ENCODE measurements at places on chromosomes 1 and 21.

DNA sequence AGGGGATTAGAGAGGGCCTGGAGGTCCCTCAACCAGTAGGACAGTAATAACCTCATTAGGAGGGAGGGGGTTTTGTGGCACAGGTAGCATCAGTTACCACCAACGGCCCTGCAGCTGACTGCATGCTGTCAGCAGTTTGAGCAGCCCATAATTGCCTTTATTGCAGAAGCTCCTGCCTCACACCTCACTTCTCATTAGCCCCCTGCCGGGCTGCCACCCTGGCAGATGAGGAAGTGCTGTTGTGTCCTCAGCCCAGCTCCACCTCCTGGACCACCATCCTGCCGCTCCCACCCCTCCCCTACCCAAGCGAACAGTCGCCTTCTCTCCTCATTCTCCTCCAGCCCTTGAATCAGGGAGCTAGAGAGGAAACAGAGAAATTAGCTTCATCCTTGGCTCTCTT is 237.4 kb downstream of the LMX1A start:
- ATAC-seq = no peak

DNA sequence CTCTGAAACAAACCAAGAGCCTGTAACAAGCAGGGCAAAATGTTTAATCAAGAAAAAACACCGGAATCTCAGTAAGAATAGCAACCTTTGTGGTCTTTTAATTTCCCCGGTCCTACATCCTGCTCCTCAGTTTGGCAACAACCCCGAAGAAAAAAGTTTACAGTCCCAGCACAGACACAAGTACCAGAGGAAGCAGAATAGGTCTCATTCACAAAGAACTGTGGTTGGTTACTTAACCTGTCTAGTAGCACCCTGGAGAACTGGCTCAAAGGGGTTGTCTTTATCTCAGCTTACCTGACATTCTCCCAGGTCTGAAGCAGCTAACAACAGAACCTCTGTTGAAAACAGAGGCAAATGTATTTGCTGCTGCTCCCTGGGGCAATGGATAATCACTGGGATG is 399.3 kb downstream of the AJAP1 start:
- no peak for ATAC-seq

- ATAC-seq = no peak
Measured at GRCh38 chr1:43449708-43450069, 4.0 kb downstream of the HYI start.

- ATAC-seq = no peak
Measured at GRCh38 chr1:197195100-197195499, 48.6 kb upstream of the ASPM start.

GRCh38 chr1:12067900-12068821 is 5.1 kb downstream of the TNFRSF8 start:
- no peak for ATAC-seq

DNA sequence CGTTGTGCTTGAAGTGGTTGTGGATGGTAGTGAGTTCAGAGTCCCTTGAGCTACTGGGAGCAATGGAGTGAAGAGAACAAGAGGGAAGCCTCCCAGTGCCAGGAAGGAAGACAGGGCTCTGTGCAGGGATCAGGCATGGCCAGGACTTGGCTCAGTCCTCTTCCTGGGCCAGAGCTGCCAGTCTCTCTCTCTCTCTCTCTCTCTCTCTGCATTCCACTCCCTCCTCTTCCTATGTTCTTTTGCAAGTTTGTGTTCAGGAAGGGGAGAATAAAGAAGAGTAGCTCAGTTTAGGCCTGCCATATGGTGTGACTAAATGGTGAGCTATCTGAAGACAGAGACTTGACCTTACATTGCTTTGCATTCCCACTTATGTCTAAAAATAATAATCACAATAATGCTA is 20.5 kb upstream of the RPTN start:
- peak; percentile 6 for ATAC-seq

- no peak for ATAC-seq
Measured at GRCh38 chr21:33751533-33751932, 109.2 kb downstream of the ITSN1 start.

DNA sequence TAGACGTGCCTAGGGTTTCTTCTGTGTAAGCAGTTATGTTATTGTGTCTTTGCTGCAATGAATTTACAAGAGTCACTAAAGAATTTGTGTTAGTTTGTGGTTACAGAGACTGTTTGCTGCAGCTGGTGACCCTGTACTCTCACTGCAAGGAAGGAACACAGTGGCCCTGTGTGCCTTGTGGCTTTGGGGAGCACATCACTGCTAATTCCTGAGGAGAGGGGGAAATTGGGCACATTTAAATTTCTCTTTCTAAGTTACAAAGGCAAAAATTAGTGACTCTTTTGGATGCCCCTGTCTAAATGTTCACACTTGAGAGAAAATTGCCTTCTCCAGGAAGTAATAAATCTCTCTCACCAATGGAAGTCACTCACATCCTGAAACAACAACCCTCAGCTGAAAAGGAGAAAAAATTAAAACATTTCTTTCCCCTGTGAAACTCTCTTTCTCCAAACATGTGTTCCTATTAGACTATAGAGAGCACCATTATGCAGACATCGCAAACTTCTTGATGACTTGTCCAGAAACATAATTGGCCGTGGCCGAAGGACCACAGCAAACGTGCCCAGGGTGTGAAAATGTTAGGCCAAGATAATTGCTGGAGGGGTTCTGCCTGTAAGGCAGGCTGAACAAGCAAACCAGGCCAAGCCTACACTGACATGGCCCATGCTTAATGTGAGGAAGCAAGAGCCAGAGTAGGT is 32.3 kb upstream of the SPAG17 start:
- ATAC-seq = no peak

GRCh38 chr1:32635508-32636277 is 14.7 kb downstream of the ZBTB8OS start:
- ATAC-seq = no peak

- ATAC-seq = no peak
Measured at GRCh38 chr1:228794173-228794572, 58.9 kb downstream of the RHOU start.

GRCh38 chr1:71435951-71436350 is 355.1 kb upstream of the ZRANB2 start:
- no peak for ATAC-seq

GRCh38 chr1:113742515-113742914 is 16.8 kb downstream of the PHTF1 start:
- no peak for ATAC-seq

DNA sequence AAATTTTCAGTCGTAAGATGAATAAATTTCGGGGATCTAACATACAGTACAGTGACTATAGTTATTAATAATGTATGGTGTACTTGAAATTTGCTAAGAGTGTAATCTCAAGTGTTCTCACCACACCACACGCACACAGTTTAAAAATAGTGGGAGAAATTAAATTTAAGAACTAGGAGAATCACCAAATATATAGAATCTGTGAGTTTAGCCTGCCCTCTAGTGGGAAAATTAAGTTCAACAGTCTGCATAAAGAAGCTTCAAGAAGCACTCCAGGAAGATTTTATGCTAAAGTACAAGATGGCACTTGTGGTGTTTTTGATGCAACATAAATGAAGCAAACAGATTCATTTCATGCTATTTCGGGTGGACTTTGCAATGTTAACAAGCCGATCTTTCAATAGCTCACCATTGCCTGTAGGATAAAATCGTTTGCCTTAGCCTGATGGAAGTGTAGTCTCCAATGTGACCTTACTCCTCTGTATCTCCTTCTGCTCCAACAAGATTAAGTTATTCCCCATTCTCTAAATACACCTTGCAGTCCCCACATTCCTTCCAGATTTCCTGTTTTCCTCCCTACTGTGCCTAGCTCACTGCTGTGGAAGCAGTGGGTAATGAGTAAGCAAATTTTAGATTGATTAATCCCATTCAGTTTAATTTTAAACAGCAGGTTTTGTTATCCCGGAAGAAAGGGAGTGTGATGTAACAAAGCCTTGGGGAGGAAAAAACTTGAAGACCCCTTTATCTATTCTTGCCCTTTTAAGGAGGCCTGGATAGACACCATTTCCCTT is 8.7 kb upstream of the PIK3C2B start:
- ATAC-seq = no peak

DNA sequence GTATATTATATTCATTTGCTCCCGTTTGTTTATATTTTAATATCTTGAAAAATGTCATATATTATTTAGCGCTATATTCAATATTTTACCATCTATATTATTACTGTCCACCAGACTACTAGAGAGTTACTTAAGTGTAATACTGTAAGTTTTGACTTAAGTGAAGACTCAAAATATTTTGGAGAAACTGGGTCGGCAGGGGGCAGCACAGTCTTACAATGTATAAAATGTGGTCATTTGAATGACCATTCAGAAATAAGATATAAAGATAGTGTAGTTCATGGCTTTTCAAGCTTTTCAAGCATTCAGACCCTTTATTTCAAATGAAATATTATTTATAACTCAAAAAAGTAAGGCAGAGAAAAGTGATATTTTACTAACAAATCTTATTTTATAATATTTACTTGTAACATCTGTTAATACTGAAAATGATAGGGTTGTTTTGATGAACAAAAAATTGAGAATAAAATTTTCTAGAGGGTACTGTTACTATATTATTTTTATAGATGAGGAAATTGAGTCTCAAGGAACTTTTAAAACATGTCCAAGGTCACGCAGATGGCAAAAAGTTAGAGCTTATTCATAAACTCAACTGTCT is 89.0 kb upstream of the SERTAD4 start:
- ATAC-seq = no peak

- no peak for ATAC-seq
Measured at GRCh38 chr1:231334079-231334666, 3.5 kb downstream of the EXOC8 start.

- no peak for ATAC-seq
Measured at GRCh38 chr1:228882771-228883450, 147.6 kb downstream of the RHOU start.

GRCh38 chr1:181038399-181038873 is 4.7 kb downstream of the MR1 start:
- ATAC-seq = peak; percentile 74

DNA sequence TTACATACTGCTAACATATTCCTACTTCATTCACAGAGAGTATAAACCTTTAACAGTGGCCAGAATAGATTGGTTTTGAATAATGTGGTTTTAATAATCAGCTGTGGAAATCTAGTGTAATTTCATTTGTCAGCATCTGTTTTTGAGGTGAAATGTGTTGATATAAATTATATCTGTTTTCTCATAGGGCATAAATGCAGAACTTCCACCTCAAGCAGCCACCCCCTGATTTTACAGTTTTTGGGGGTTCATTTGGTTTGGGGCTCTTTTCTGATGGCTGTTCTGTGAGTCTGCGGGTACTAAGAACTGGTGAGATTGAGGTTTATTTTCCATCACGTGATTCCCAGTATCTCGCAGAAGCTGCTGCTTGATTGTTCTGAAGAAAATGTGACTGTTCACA is 23.2 kb downstream of the EDARADD start:
- no peak for ATAC-seq

GRCh38 chr1:184457500-184457899 is 70.7 kb downstream of the C1orf21 start:
- no peak for ATAC-seq

DNA sequence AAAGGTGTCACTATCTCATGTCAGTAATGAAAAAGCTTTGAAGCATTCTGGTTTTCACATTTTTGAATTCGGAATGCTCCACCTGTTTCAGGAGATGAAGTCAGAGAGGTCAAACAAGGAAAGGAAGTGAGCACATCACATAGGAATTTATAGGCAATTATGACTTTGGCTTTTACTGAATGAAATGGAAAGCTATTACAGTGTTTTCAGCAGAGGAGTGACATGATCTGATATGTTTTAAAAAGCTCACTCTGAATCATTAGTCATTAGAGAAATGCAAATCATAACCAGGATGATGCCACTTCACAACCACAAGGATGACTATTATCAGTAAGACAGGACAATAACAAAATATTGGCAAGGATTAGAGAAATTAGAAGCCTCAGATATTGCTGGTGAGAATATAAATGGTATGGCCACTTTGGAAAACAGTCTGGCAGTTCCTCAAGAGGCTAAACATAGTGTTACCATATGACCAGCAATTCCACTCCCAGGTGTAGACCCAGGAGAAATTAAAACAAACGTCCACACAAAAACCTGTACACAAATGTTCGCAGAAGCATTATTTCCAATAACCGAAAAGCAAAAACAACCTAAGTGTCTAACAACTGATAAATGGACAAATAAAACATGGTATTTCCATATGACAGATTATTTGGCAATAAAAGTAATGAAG is 7.5 kb downstream of the TAF1A start:
- ATAC-seq = peak; percentile 67

DNA sequence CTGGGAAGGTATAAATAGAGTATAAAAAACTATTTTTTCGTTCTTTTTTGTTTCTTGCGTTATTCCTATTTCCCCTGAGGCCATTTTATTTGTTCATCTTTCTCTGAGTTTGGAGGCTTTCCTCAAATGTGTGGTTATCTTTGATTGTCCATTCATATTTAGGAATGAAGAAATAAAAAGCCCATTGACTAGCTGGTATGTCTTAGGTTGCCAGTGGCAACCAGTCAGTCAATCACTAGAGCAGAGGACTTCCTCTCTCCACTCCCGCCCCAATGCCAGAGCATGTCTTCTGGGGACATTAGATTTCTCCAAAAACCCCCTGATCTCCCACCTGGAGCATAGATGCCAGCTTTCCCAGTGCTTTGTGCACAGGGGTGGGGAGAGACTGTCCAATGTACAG is 20.7 kb upstream of the FOXE3 start:
- no peak for ATAC-seq

DNA sequence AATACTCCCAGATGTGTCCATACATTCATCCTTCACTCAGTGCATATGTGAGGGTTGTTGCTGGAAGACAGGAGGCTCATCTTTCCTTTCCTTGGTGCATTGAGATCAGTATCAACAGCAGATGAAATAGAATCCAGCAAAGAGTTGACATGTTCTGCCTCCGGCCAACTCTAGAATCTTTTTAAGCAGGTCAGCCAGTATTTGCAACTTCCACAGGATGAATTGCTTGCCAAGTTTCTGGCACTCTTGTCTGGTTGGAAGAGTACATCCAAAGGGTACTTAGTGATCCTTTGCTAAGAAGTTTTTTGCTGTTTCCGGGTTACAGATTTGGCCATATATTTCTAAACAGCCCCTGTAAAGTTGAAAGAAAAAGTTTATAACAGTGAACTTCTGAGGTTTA is 21.1 kb downstream of the SYNC start:
- ATAC-seq = no peak
